Subcutaneous adipose tissue (tissue), 4 donors: ENCODE measurements at places on chromosomes 12 and 14. TPM values are rescaled to one million over a fixed set of nuclear protein-coding genes. Genes with fewer than 3 reads are reported as not detected.

PIANP gene
- not detected for total RNA-seq

DHH gene
- total RNA-seq = 0.49 TPM

NPFF gene
- not detected for total RNA-seq

PRB2 gene
- total RNA-seq = not detected

NEUROD4 gene
- total RNA-seq = not detected

SPX gene
- 3.6 TPM for total RNA-seq

PRH2 gene
- not detected for total RNA-seq

GPR132 gene
- 3.6 TPM for total RNA-seq

SERPINA3 gene
- 4.9 TPM for total RNA-seq

SYCP3 gene
- not detected for total RNA-seq

MEG3 gene
- total RNA-seq = 60.8 TPM

ASIC1 gene
- total RNA-seq = 0.38 TPM

C12orf60 gene
- 2.0 TPM for total RNA-seq

MANSC4 gene
- total RNA-seq = not detected

TOGARAM1 gene
- 33.3 TPM for total RNA-seq

IL23A gene
- total RNA-seq = not detected

WNT1 gene
- total RNA-seq = not detected

BHLHE41 gene
- total RNA-seq = 9.2 TPM

AMN gene
- 1.9 TPM for total RNA-seq

GARIN6 gene
- total RNA-seq = not detected

SERPINA12 gene
- not detected for total RNA-seq

KRT6C gene
- not detected for total RNA-seq

IFNG gene
- not detected for total RNA-seq

PRR4 gene
- total RNA-seq = 2.4 TPM

LRRIQ1 gene
- total RNA-seq = 0.44 TPM

CCDC196 gene
- total RNA-seq = not detected

HNRNPA1 gene
- 352 TPM for total RNA-seq

FGF23 gene
- 0.22 TPM for total RNA-seq

RTN1 gene
- total RNA-seq = 36.4 TPM

SLC11A2 gene
- 43.3 TPM for total RNA-seq

RAD9B gene
- total RNA-seq = not detected

MUCL1 gene
- total RNA-seq = not detected

VWF gene
- 224 TPM for total RNA-seq

CCDC88C gene
- total RNA-seq = 7.3 TPM

SLC35E3 gene
- 2.0 TPM for total RNA-seq

MNAT1 gene
- 50.0 TPM for total RNA-seq

C12orf54 gene
- total RNA-seq = not detected

TMEM263 gene
- total RNA-seq = 23.3 TPM

ITGA7 gene
- 131 TPM for total RNA-seq

FAM90A1 gene
- total RNA-seq = not detected

IFNG-AS1 gene
- 0.22 TPM for total RNA-seq

CPNE6 gene
- not detected for total RNA-seq

RD3L gene
- not detected for total RNA-seq

USP44 gene
- total RNA-seq = 2.3 TPM

MAGOHB gene
- total RNA-seq = 24.7 TPM

DAO gene
- not detected for total RNA-seq

PRPF40B gene
- 6.3 TPM for total RNA-seq

PRKD1 gene
- 19.2 TPM for total RNA-seq

MDGA2 gene
- total RNA-seq = 1.1 TPM

CLEC2A gene
- total RNA-seq = not detected

TMEM52B gene
- total RNA-seq = not detected

LPAR5 gene
- total RNA-seq = 1.1 TPM

GUCY2C gene
- not detected for total RNA-seq

PRPH gene
- total RNA-seq = not detected
